Suppressor macrophage treated with lipopolysaccharide for 1 hour (primary cell): ENCODE measurements at places on chromosomes 11 and 22.

DNA sequence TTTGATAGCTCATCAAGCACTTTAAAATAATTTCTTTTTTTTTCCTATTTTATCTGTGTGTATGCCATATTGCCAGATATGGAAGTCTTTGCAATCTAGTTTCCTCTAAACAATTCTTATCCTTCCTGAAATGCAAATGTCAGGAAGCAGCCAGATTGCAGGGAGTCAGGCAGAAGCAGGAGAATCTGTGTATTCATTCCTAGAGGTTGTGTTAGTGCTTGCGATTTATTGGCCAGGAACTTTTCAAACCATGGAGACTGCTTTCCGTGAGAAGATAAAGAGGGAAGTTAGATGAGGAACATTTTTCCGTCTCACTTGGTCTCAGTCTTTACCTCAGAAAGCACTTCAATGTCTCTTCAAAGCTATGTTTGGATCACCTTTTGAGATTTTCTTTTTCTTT, 91.9 kb downstream of the GRAMD1B start:
- DNase-seq: no peak

DNA sequence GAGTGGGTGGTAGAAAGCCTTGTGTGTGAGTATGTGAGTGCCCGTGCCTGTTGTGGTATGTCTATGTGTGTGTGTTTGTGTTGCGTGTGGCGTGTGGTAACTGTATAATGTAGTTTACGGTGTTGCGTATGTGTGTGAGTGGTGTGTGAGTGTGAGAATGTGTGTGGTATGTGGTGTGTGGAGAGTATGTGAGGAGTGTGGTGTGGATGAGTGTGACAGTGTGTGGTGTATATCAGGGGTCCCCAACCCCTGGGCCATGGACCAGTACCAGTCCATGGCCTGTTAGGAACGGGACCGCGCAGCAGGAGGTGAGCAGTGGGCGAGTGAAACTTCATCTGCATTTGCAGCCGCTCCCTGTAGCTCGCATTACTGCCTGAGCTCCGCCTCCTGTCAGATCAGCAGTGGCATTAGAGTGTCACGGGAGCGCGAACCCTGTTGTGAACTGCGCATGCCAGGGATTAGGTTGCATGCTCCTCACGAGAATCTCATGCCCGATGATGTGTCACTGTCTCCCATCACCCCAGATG, 5.7 kb downstream of the UPK3A start:
- DNase-seq: no peak

GRCh38 chr11:122264121-122264520, 148.1 kb upstream of the BLID start:
- no peak for DNase-seq

GRCh38 chr22:35150183-35151107, 84.5 kb downstream of the ISX start:
- peak; percentile 80 for DNase-seq

DNA sequence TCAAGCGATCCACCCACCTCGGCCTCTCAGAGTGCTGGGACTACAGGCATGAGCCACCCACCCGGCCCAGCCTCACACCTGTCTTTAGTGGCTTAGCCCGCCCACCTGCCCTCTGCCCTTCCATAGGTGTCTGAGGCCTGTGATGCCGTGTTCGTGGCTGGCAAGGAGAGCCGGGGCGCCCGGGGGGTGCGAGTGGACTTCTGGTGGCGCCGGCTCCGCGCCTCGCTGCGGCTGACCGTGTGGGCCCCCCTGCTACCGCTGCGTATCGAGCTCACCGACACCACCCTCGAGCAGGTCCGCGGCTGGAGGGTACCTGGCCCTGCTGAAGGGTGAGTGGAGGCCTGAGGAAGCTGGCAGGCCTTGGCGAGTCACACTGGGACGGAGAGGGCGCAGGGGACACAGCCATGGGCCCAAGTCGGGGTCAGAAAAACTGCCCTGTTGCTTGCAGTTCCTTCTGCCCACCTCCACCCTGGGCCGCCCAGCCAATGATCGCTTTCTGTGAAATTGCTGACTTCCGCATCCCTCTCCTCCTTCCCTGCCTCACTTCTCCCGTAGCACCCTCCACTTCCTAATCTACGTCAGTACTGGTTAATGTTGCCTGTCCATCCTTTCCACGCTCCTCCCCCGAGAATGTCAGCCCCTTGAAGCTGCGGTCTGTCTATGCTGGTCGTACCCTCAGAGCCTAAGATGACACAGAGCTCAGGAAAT, 9.3 kb downstream of the TMEM132A start:
- DNase-seq: no peak

- DNase-seq: no peak
These were observed 49.7 kb downstream of the RTN4R start for GRCh38 chr22:20218326-20218872.

- DNase-seq: no peak
These were observed 46.6 kb upstream of the CTSC start for GRCh38 chr11:88384004-88384668.

DNA sequence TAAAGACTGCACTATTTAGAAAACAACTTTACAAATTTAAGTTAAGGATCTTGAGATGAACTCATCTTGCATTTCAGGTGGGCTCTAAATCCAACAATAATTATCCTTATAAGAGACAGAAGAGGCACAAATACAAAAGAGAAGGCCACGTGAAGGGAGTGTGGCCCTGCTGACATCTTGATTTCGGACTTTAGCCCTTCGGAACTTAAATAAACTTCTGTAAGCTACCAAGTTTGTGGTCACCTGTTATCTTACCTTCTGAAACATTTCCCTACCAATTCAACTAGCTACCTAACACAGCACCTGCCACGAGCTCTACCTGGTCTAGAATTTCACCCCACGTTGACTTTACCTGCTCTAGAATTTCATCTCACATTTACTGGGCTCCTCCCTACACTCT, 42.9 kb upstream of the ARHGAP32 start:
- DNase-seq: no peak

DNA sequence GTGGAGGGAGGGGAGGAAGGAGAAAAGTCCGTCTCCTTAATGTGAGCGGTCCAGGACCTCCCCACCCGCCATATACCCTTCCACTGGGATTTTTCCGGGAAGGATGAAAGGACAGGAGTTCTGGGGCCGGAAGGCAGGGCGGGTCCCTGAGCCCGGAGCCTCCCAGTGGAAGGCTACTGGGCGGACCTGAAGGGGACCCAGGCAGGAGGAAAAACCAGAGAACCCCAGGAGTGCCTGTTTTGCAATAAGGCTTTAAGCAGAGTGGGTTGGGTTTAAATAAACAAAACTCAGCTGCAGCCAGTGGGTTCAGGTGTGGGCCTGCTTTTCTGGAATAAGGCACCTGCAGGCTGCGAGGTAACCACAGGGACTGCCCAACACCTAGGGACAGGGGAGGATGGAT, 1.7 kb upstream of the CELSR1 start:
- no peak for DNase-seq

GRCh38 chr11:59894616-59895015, 16.0 kb downstream of the OOSP3 start:
- no peak for DNase-seq

- DNase-seq: no peak
These were observed 1.3 kb upstream of the INSC start for GRCh38 chr11:15113381-15113780.

DNA sequence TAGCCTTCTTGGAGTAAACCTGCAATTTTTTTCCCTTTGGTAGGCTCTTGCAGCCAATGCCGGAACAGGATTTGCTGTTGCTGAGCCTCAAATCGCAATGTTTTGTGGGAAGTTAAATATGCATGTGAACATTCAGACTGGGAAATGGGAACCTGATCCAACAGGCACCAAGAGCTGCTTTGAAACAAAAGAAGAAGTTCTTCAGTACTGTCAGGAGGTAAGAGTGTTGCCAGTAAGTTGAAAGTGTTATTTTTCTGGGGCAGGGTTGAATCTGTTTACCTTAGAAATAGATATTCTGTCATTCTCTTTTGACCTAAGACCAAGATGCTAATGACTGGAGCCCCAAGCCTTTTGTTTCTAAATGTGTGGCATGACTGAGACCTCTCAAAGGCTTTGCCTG, 39.7 kb downstream of the APLP2 start:
- peak; percentile 31 for DNase-seq

- DNase-seq: no peak
These were observed 20.3 kb upstream of the PARVA start for GRCh38 chr11:12356944-12357655.

DNA sequence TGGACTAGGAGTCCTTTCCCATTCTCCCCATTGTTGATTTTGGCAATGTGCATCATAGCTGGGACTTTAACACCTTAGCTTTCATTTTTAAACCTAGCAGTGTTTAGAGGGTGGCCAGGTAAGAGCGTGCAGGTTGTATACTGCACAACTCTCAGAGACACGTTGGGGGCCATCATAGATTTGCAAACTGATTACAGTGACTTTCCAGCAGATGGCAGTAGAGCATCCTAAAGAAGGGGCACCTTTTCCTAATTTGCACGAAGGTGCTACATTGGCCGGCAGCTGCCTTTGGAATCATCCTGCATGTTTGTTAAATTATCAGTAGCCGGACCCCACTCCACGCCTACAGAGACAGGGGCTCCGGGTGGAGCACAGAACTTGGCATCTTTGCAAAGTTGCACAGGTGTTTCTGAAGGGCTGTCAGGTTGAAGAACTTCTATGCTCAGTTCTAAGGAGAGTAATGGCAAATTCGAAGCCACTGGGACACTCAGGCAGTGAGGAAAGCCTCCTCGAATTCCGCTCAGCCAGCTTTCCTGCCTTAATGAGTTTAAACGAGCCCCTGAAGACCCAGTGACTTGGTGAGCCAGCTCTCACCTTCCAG, 7.7 kb downstream of the LHFPL7 start:
- peak; percentile 53 for DNase-seq

DNA sequence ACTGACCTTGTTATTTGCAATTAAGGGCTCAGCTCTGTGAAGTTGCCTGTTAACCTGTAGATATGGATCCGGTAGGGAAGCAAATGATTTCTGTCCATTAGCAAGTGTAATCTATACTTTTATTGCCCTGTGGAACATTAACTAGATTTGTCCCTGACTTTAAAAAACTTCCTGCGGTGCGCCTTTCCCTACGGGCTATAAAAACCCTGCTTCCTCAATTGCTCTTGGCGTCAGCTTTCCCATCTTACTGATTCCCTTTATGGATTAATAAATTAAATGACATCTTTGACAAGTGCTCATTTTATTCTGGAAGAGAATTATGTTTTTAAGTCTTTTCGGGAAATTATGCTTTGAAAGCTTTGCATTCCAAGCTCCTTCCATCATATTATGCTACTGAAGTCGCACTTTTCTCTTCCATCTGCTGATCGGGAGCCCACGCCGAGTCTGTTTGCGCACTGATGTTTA, 18.3 kb upstream of the CLMP start:
- DNase-seq: no peak

DNA sequence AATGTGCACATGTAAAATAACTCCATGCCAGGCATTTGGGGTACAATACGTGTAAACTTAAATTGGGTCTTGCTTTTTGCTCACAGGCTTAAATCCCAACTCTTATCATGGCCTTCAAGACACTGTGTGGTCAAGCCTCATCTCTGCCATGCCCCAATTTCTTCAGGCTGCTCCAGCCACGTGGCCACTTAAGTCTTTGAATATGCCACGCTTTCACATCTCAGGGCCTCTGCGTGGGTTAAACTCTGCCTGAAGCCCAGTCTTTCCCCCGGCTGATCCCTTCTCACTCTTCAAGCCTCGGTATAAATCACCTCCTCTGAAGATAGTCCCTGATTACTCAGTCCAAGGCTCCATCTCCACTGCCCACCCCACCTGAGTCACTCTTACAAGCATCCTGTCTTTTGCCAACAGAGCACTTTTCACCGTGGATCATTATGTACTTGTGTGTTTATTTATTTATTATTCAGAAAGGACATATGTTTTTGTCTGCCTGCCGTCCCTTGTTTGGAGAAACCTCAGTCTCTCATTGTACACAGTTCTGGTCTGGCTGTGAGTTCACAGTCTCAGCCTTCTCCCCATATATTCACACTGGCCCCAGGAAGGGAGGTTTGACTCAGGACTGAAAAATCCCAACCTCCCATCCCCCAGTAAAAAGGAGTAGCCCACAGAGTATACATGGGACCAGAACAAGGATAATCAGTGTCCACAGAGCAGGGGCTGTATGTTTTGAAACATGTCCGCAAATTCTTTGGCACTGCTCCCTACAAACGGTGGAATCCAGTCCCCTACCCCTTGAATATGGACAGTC, 344.7 kb downstream of the MN1 start:
- DNase-seq: no peak

GRCh38 chr11:78742430-78742829, 167.8 kb upstream of the NARS2 start:
- no peak for DNase-seq

GRCh38 chr22:20648306-20648903, 125.5 kb upstream of the SERPIND1 start:
- DNase-seq: no peak

GRCh38 chr11:105393326-105393725, 216.5 kb upstream of the GRIA4 start:
- no peak for DNase-seq

- no peak for DNase-seq
These were observed 28.4 kb upstream of the SLN start for GRCh38 chr11:107740271-107740670.

DNA sequence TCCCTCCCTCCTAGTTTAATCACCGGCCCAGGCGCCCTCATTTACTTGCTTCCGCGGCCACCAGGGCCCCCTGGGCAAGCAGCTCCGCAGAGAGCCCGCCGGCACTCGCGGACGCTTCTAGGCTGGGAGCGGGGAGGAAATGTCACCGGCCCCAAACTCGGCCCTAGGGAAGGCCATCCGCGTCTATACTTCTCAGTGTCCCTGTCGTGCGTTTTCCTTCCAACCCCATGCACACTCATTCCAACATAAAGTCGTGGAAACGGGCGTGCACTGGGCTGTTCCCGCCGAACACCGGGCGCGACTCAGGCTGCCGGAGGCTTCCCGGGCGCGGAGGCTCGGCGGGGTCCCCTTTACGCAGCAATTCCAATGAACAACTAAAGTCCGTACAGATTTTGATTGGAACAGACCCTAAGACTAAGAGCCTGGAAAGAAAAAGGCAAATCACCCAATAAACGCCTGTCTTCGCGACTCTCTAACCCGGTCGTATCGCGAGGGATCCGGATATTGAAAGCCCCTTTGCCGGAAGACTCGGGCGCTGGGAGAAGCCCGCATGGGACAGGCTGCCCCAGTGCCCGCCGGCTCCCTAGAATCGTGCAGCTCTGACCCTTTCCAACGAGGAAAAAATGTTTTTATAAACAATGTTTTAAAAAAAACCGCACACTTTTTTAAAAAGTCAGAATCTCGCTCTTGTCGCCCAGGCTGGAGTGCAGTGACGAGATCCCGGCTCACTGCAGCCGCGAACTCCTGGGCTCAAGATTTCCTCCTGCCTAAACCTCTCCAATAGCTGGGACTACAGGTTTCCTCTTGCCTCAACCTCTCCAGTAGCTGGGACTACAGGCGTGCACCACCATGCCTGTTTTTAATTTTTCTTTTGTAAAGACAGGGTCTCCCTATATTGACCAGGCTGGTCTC, 1.3 kb upstream of the BARX2 start:
- DNase-seq: peak; percentile 20

GRCh38 chr11:94593030-94593429, 25.9 kb downstream of the PIWIL4 start:
- DNase-seq: peak; percentile 36
